ENCODE measurements at places on chromosomes 6 and 20.

DNA sequence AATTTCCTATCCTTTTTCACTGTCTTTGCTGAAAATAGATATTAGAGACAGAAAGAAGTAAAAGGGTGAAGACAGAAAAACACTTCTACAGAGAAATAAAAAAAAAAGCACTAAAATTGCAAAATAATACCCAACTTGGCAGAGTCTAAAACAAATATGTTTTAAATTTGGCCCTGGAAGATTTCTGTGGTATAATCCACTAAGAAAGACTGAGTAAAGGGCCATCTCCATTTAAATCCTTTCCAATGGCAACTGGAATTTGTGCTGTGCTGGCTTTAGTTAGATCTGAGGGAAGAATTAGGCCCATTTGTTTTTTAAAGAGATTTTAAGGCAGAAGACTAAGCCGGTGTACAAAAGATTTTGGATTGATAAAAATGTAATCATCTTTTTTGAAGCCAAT lies 321.2 kb downstream of the GJA1 start:
- no peak for DNase-seq

DNA sequence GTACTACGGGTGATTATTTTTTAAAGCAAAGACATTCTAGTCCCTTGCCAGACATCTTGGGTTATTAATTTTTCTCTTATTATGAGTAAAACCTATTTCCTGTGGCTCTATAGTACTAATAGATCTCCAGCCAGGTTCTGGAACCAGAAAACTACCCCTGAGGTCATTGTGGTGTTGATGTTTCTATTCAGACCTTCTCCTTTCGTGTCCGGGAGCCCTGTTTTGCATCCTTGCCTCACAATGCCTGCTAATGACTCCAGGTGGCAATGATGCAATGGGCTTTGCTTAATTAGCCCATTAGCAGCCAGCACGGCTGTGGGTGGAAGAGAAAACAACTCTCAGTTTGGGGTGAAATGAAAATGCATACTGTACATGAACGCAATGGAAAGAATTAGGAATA lies 62.9 kb upstream of the ARG1 start:
- DNase-seq = no peak

- no peak for DNase-seq
These were observed 32.8 kb upstream of the SIRPB2 start for GRCh38 chr20:1524004-1524403.

GRCh38 chr6:65557224-65557623 lies 149.8 kb downstream of the EYS start:
- no peak for DNase-seq

GRCh38 chr6:144263786-144264185 lies 21.3 kb upstream of the UTRN start:
- DNase-seq = no peak

DNA sequence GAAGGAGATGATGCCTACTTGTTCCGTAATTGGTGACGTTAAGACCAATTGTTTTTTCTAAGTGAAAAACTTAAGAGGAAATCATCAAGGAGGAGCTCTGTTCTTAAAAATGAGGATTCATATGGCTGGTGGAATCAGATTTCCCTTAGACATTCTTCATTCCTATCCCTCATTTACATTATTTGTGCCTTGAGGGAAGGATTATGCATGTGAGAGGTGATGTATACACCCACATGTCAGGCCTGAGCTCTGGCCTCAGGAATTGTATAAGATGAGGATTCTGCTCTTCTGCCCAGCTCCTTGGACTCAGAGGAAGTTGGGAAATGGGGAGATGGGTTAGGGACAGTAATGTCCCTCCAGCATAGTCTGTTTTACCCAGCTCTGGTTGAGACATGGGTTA lies 42.3 kb downstream of the SCP2D1 start:
- no peak for DNase-seq

GRCh38 chr6:36692220-36692619 lies 5.4 kb upstream of the RAB44 start:
- DNase-seq = peak; percentile 37

- no peak for DNase-seq
These were observed 219.9 kb upstream of the SSTR4 start for GRCh38 chr20:22815206-22815551.

DNA sequence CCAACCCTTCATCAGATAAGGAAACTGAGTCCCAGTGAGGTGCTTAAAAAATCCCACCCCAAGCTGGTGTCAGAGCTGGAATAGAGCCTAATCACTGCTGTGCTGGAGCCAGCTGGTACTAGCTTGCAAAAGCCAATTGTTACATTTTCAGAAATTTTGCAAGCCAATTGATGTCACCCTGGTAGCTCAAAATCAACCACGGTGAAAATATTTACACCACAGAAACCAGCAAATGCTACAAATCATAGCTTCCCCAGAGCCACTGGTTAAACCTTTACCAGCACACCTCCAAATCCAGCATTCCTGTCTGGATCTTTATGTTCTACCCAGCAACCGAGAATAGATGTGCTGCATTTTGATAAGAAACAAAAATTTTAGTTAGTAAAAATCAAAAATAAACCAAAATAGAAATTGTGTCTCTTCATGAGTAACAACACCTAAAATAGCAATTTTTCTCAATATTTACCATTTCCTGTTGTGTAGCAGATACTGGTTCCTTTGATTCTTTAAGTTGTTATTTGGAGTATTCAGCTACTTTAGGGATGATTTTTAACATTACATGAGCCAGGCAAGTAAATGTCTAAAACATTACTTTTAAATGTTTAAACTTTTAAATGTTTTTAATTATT lies 7.2 kb upstream of the LCA5 start:
- no peak for DNase-seq

- peak; percentile 34 for DNase-seq
These were observed 3.2 kb upstream of the HLA-DMB start for GRCh38 chr6:32943864-32944649.

DNA sequence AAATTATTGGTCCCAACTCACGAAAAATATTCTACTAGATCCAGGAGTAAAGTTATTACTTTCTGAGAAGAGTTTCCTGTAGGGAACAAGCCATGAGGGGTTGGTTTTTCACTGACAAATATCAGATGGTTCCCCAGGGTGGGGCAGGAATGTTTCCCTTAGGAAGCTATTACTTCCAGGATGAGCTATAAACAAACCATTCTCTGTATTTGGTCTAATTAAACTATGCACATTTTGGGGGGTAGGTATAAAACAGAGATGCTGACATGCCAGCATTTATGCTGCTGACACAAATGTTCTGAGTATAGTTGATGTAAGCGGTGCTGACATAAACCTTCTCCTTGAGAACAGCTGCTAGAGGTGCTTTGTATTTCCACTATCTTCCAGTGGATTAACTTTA lies 54.2 kb downstream of the OGFRL1 start:
- DNase-seq = no peak

DNA sequence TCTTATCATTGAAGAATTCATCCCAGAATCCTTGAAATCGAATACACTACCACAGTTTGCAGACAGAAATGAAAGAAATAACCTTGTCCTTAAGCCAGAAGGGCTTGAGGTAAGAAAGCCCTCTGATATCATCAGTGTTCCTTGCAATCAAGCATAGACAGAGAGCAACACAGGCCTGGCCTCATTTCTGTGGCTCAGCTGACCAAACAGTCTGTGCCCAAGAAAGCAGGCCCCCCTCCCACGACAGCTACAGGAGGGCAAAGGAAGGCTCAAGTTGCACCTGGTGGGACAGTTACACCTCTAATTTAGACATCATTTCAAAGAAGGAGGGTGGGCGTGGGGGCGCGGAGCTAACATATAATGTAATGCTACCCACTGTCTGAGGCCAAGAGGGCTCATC lies 21.6 kb downstream of the KIF16B start:
- DNase-seq = no peak

- no peak for DNase-seq
These were observed 22.2 kb downstream of the HLA-A start for GRCh38 chr6:29964518-29964886.

- DNase-seq = no peak
These were observed 13.6 kb upstream of the GMDS start for GRCh38 chr6:2259002-2259494.

DNA sequence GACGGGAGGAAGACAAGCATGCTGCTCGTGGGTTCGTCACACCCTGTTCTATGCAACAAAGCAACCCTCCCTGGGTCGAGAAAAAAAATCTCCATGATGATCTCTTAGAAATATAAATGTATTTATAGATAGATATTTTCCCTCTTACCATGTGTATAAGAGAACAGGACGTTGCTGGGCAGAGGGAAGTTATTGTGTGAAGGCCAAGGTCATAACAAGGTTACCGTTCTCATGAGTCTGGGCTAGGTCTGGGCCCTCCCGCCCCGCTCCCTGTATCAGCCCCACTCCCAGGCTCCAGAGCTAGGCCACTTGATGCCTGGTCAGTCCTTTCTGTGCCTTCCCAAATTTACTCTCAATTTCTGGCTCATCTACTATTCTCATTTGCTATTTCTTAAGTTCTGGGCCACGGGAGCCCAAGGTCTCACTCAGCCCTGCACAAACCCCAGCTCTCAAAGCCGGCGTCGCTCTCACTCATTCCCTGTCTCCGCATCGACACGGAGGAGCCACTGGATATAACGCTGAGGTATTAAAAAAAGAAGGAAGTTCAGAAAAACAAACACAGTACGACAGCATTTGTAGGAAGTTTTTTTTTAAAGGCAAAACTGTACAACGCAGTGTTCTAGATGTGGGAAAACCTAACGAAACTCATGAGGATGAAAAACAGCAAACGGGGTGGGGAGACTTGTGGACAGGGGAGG lies 96.8 kb downstream of the PSMG4 start:
- DNase-seq = no peak

GRCh38 chr20:13148961-13149360 lies 72.1 kb upstream of the ISM1 start:
- no peak for DNase-seq

GRCh38 chr20:59004493-59004762 lies 2.6 kb downstream of the CTSZ start:
- DNase-seq = peak; percentile 50

DNA sequence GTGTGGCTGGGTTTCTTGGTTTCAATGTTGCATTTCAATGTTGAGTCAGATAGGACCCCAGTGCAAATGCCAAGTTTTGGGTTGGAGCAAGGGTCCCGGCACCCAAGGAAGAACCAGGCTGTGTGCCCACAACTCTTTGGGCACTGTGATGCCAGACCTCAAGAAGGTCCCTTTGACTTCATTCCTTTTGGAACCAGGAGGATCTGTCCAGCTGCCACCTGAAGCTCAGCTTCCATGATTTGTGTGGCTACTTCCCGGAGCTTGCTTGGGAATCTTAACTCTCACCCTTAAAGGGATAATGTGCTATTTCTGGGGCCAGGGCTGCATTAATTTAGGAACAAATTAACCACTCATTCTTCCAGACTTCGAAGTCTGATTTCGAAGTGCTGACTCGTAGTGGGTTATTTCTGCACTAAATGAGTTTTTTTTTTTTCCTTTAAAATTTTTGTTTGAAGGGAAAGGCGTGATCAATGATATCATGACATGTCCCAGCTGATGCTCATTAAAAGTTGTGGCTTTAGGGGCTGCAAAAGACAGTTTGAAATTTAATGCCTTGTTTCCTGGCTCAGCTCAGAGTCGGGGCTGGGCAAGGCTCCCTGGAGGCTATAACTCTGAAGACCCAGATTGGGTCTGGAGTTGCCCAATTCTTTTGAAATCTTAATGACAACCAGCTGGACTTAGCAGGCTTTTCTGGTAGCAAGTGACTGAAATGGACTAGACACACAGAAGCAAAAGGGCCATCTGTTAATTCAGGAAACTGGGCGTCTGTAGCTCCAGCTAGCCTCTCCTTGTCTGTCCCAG lies 24.0 kb upstream of the PHACTR3 start:
- DNase-seq = no peak

- DNase-seq = no peak
These were observed 554.7 kb upstream of the HS3ST5 start for GRCh38 chr6:114897536-114897935.

DNA sequence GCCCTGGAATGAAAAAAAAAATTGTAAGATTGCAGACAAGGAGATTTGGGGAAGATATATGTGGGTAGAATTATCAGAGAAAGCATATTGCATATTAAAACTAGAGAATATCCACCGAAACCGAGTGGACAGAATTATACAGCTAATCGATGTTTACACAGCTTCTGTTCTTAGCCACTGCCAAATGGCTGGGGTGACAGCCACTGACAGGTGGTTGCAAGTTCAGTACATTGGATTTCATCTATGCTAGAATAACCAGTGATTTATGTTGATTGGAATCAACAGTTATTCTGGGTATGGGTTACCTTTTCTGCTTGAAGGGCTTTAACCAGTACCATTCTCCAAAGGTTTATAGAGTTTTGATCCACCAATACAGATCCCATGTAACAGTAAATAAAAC lies 48.4 kb upstream of the THEMIS start:
- no peak for DNase-seq

GRCh38 chr20:20014659-20015058 lies 2.5 kb upstream of the NAA20 start:
- peak; percentile 31 for DNase-seq

GRCh38 chr6:95478941-95479340 lies 98.4 kb upstream of the MANEA start:
- no peak for DNase-seq

GRCh38 chr6:135902756-135903331 lies 51.3 kb downstream of the PDE7B start:
- no peak for DNase-seq

- DNase-seq = peak; percentile 73
These were observed 12.4 kb downstream of the IRF4 start for GRCh38 chr6:403659-404655.

- DNase-seq = no peak
These were observed 115.9 kb downstream of the FYN start for GRCh38 chr6:111757342-111757741.

GRCh38 chr6:75863784-75864183 lies 114.7 kb downstream of the MYO6 start:
- no peak for DNase-seq

DNA sequence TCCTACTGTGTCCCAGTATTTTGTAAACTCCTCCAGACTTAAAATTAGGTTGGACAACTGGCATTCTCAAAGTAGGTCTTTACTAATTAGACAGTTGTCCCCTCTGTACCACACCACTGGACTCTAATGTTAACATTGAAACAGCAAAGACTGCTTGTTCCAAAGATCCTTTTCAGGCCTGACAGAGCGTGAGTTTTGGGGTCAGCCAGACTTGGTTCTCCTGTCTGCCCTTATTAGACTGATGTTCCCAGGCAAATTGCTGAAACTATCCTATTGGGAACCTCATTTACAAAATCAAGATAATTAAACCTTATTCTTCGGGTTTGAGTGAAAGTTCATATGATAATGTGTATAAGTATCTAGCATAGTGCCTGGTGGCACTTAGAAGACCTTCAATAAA lies 3.7 kb upstream of the BICRAL start:
- DNase-seq = no peak

DNA sequence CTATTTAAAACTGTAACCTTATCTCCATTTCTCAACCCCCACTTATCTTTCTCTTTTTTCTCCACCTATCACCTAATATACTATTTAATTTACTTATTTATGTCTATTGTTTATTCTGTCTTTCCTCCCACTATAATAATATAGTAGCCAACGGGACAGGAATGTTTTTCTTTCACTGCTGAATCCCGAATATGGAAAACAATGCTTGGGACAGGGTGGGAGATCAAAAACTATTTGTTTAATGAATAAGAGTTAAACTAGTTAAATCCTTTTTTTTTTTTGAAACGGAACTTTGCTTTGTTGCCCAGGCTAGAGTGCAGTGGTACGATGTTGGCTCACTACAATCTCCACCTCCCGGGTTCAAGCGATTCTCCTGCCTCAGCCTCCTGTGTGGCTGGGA lies 6.4 kb downstream of the SRPK1 start:
- DNase-seq = no peak

- no peak for DNase-seq
These were observed 4.8 kb upstream of the BCAS4 start for GRCh38 chr20:50789968-50790650.
